ENCODE measurements at places on chromosomes 3 and 15. TPM values are rescaled to one million over a fixed set of nuclear protein-coding genes. Genes with fewer than 3 reads are reported as not detected.

- H3K27ac ChIP-seq, result no peak overlapping the region
- no peak overlapping the region for H3K4me3 ChIP-seq
- no peak for DNase-seq
- peaks cover 12% of the 10 kb centered on the region for H3K4me1 ChIP-seq
- H3K36me3 ChIP-seq, result peaks cover 25% of the 10 kb centered on the region
- H3K27me3 ChIP-seq, result no peaks in the 10 kb centered on the region
Observed at GRCh38 chr3:180977498-180977897, 12.0 kb downstream of the DNAJC19 start.

GRCh38 chr3:177358977-177359592 is 161.8 kb upstream of the TBL1XR1 start:
- no peaks in the 10 kb centered on the region for H3K27me3 ChIP-seq
- peak; percentile 62 for DNase-seq
- H3K4me3 ChIP-seq, result peak overlapping the region; percentile 70
- H3K27ac ChIP-seq, result peak overlapping the region; percentile 94

GRCh38 chr15:50119063-50120040 is at the start of gene ATP8B4:
Gene ATP8B4, minus strand, starts transcription at chr15:50119233. Its CDS starts 12,267 bp downstream, at chr15:50106966.
- peaks cover 6% of the 10 kb centered on the region for H3K36me3 ChIP-seq
- H3K27me3 ChIP-seq, result peaks cover 13% of the 10 kb centered on the region
- H3K4me3 ChIP-seq, result peak within 1 kb of the TSS; percentile 56
- peaks cover 18% of the 10 kb centered on the region for H3K4me1 ChIP-seq
- no peak for DNase-seq
- H3K27ac ChIP-seq, result no peak within 1 kb of the TSS

DNA sequence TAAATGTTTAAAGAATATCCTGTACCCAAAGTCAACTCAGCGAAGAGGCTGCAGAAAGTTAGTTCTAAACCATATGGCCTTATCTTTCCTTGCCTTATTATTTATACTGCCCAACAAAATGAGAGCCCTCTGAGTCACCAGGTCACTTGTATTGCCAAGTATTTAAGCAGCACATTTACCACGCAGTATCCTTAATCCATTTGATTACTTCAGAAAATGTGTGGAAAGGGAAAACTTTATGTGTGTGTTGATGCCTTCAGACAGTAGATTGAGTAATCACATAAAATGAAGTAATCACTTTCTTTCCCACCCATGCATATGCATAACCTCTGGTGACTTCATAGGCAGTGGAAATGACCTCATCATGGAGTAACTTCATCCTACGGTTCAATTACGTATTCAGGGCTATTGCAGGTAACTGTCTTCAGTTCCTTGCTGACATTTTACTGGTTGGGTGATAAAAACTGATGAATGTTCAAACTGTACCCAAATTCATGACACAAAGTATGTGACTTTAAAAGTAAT is 7.5 kb upstream of the CADPS start:
- no peak overlapping the region for H3K4me3 ChIP-seq
- DNase-seq, result no peak
- no peak overlapping the region for H3K27ac ChIP-seq
- H3K4me1 ChIP-seq, result no peaks in the 10 kb centered on the region
- H3K36me3 ChIP-seq, result no peaks in the 10 kb centered on the region

DNA sequence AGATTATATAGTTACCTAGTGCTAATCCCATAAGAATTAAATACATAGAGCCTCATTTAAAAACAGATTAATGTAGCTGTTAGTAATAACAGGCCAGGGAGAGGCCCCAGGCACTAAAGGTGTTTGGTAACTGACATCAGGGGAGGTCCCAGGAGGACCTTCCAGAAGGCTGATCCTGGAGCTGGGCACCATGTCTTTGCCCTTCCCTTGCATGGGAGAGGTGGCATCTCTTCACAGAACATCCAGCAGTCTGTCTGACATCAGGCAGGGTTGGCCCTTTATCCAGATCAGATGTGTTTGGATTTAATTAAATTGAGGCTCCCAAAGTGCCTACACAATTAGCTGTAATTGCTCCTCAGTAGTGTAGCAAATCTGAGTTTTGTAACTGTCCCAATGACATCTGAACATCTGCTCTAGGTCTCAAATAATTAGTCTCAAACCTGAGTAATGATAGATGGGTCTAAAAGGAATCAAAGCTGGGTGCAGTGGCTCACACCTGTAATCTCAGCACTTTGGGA is 53.0 kb downstream of the RLBP1 start:
- no peaks in the 10 kb centered on the region for H3K27me3 ChIP-seq
- H3K27ac ChIP-seq, result peak overlapping the region; percentile 83
- H3K4me1 ChIP-seq, result peaks cover 29% of the 10 kb centered on the region

DNA sequence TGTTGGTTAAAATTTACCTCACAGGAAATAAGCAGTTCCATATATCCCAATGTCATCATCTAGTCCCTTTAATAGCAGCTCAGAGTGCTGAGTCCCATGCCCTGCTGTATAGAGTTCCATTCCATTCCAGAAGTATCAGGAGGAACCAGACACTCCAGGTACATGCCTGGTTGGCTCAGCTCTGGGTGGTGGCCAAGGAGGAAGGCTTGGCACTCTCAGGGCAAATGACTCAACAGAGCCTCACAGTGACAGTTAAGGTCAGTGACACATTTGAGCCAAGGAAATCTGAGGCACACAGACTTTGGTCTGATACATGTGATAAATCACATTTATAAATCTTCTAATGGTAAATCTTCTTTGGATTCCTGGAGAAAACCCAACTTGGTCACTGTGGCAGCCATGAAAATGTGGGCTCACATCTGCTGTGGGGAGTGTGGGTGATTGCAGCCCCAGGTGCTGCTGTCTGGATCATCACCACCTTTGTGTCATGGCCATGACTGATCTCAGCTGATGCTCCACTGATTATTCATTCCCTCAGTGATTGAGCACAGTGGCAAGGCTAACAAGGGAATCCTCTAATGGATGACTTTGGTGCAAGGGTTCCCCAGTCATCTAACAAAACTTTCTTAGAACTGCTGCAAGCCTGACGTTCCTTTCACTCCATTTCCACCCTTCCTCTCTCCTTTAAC is 9.3 kb downstream of the HHLA2 start:
- peak; percentile 25 for DNase-seq
- peaks cover 26% of the 10 kb centered on the region for H3K4me1 ChIP-seq
- no peak overlapping the region for H3K4me3 ChIP-seq
- no peaks in the 10 kb centered on the region for H3K27me3 ChIP-seq

The IMPDH2 gene
- total RNA-seq, result 430 TPM

DNA sequence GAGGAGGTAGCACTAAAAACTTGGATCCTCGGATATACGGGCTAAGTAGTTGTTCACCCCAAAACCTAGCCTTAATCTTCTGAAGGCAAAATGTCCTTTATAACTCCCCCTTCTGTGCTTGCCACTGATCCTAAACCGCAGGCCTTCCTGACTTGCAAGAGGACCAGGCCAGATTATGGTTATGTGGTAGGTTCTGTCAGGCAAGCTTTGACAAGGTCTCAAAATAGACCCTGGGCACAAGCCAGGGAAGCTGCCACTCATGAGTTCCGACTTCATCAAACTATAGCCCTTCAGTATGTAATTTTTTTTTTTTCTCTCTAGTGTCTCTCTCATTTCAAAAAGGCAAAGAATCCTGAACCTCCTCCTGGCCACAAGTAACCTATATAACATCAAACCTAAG is 3.2 kb downstream of the LRRFIP2 start:
- peaks cover 19% of the 10 kb centered on the region for H3K4me1 ChIP-seq
- H3K27me3 ChIP-seq, result no peaks in the 10 kb centered on the region
- H3K4me3 ChIP-seq, result no peak overlapping the region
- H3K27ac ChIP-seq, result no peak overlapping the region
- H3K36me3 ChIP-seq, result peaks cover 10% of the 10 kb centered on the region
- no peak for DNase-seq

The CLRN1 gene
- total RNA-seq, result not detected

- H3K27ac ChIP-seq, result no peak overlapping the region
- no peaks in the 10 kb centered on the region for H3K4me1 ChIP-seq
- DNase-seq, result no peak
- peaks cover 11% of the 10 kb centered on the region for H3K27me3 ChIP-seq
Observed at GRCh38 chr15:51403072-51403878, 61.8 kb downstream of the GLDN start.
